Fibroblast of skin of abdomen (primary cell): ENCODE measurements at places on chromosomes 3 and 15.

- peak; percentile 17 for DNase-seq
These were observed 63.1 kb downstream of the TBL1XR1 start for GRCh38 chr3:177133860-177134815.

GRCh38 chr3:60304112-60304511 is 947.1 kb downstream of the FHIT start:
- peak; percentile 94 for DNase-seq

DNA sequence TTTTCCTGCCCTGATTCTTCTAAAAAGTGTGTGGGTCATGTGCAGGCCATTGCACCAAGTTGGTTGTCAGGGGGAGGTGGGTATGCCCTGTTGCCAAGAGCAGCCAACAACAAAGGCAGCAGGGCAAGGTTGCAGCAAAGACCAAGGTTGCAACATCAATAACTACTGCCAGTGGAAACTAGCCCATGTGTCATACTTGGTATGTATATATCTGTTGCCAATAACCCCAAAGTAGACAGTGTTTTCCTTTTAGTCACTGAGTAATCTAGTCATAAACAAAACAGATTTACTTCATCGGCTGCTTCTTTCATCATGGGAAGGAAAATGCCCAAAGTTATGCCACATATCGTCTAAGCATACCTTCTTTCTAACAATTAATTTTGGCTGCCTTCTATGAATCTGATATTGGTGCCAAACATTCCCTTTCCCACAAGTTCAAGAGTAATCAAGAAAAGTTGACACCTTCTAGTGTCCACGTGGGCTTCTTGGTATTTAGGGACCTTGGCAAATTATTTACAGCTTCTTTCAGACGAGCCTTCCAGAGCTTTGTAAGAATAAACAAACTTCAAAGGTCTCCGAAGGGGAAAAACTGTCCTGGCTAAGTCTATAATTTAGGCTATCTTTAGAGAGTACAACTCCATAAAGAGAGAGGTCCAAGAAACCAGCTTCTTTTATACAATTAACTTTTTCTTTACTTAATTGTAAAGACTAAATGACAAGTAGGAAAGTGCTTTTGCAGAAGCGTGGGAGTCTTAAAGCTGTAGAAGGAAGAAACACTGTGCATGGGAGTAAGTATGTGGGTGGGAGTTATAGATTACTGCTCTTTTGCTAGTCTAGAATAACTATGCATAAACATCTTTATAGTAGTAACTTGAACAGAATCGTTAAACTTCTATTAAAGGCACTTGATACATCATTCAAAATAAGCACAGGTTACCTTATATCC is 10.0 kb upstream of the MBNL1 start:
- DNase-seq, result peak; percentile 94

- DNase-seq, result no peak
These were observed 447.7 kb downstream of the GABRG3 start for GRCh38 chr15:27418726-27419125.

GRCh38 chr15:52143873-52144272 is 31.3 kb upstream of the BCL2L10 start:
- peak; percentile 94 for DNase-seq

GRCh38 chr15:40941528-40942336 is 11.5 kb upstream of the CHAC1 start:
- peak; percentile 82 for DNase-seq

GRCh38 chr3:117666325-117666724 is 956.7 kb downstream of the TUSC7 start:
- no peak for DNase-seq

GRCh38 chr15:93829115-93829870 is 402.1 kb upstream of the MCTP2 start:
- peak; percentile 90 for DNase-seq

GRCh38 chr3:194267744-194268653 is 83.1 kb downstream of the CPN2 start:
- DNase-seq, result peak; percentile 73

- DNase-seq, result no peak
These were observed 5.4 kb upstream of the TRIM59 start for GRCh38 chr3:160454995-160455394.

DNA sequence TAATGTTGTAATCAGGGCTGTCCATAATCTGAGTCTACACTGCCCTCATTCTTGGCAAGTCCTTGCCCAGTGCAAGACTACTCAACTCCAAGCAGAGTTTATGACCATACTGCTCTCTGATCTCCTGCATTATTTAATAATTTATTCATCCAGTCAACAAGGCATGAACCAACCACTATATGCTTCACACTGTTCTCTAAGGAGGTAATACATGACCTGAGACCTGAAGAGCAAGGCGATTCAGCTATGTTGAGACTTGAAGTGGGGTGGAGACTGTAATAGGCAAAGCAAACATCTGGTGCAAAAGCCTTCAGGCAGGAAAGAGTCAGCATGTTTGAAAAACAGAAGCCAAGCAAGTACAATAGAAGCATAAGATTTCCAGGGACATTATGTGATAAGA is 1362.8 kb downstream of the ROBO2 start:
- no peak for DNase-seq

GRCh38 chr15:99930696-99931095 is 197.5 kb upstream of the LYSMD4 start:
- no peak for DNase-seq

DNA sequence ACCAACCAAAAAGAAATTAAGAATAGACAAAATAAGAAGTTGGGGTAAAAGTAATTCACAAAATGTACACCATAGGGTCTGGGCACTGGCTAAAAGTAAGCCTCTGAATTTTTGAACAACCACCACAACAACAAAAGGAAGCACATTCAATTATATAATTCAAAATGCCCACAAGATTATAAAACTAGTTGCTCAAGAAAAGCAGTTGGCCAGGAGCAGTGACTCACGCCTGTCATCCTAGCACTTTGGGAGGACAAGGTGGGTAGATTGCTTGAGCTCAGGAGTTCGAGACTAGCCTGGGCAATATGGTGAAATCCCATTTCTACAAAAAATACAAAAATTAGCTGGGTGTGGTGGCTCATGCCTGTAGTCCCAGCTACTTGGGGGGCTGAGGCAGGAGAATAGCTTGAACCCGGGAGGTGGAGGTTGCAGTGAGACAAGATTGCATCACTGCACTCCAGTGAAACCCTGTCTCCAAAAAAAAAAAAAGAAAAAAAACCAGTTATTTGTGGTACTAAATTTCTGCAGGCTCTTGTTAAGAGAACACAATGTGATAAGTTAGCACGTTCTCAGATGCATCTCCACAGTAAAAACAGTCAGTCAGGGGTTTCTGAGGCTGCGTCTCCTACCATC is 6.6 kb upstream of the ATP11B start:
- no peak for DNase-seq

- DNase-seq, result no peak
These were observed 817.6 kb upstream of the CFAP20DC start for GRCh38 chr3:59867185-59868002.

- DNase-seq, result peak; percentile 81
These were observed 178.2 kb upstream of the TGFBR2 start for GRCh38 chr3:30428251-30428650.

- no peak for DNase-seq
These were observed 127.1 kb upstream of the ATP10A start for GRCh38 chr15:25990220-25990619.

- no peak for DNase-seq
These were observed 1515.0 kb downstream of the OTOL1 start for GRCh38 chr3:163011596-163011995.

GRCh38 chr3:197343656-197344408 is 45.4 kb upstream of the DLG1 start:
- DNase-seq, result no peak

GRCh38 chr3:88617283-88617682 is 467.5 kb downstream of the C3orf38 start:
- DNase-seq, result no peak

DNA sequence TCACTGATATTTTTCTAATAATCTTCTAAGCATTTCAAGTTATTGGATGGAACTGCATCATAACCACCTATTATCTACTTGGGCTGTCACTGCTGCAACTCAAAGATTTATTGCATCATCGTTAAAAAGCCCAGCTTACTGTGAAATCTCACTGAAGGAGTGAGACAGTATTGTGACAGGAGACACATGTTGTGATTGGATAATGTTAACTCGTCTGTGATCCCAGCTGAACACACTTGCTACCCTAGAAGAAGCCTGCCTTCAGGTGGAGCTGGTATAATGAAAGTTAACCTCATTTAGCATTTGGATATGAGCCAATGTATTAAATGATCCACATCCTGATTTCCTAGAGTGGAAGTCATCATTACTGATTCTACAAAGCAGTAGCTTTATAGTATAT is 138.1 kb downstream of the MAP2K5 start:
- peak; percentile 41 for DNase-seq

DNA sequence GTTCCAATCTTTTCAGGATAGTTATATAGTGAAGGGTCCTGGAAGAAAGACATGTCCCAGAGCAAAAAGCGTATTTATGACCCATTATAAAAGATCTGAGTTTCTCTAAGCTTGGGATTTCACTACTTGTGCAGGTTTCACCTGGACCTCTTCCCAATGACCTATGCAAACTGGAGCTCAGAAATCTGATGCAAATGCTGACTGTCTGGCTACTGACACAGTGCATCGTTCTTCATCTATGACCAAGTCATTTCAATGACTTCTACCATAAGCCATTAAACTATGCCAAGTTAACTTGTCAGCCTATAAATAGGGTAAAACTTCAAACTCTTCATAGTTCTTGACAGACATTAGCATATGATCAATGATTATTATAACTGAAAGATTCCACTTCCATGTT is 11.1 kb downstream of the STAG1 start:
- DNase-seq, result no peak

DNA sequence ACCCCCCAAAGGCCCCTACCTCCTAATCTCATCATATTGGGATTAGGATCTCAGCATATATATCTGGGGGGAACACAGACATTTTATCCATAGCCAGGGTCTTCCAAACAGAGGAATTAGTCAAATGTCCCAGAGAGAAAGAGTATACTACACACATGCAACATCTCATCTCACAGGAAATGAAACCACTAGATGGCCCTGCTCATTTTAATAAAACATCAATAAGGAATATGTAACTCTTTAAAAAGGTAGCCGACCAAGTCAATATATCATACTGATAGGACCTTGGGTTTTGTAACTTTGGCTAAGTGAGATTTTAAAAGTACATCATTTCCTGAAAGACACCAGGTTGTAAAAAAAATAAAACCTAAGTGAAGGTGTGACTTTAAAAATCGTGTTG is 45.6 kb upstream of the THSD4 start:
- no peak for DNase-seq

- no peak for DNase-seq
These were observed 14.5 kb downstream of the CDV3 start for GRCh38 chr3:133588035-133588434.
